ENCODE measurements at places on chromosomes 5 and 9.

DNA sequence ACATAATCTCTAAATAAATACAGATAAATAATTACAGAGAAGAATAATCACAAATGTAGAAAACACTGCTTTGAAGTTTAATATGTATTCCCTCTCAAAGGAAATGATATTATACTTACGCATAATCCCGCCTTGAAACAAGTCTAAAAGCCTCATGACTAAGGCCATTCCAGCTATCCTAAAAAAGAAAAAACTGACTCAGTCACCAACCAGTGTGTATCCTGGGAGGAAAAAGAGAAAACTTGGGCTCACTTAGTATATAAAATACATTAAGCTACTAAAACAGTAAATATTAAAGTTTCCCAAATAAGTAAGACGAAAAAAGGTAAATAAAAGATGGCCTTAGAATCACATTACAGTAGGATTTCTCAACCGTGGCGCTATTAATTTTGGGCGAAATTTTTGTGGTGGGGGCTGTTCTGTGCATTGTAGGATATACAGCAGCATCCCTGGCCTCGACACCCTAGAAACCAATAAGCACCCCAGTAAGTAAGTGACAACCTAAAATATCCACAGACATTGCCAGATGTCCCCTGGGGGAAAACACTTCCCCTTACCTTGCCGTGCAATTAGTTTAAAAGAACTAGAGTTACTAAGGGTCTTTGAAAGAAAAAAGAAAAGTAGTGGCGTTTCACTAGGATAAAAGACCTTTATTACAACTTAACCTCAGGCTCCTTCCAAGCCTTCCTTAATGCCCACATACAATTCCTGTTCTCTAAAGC is 1.1 kb downstream of the HSPA9 start:
- DNase-seq: no peak

DNA sequence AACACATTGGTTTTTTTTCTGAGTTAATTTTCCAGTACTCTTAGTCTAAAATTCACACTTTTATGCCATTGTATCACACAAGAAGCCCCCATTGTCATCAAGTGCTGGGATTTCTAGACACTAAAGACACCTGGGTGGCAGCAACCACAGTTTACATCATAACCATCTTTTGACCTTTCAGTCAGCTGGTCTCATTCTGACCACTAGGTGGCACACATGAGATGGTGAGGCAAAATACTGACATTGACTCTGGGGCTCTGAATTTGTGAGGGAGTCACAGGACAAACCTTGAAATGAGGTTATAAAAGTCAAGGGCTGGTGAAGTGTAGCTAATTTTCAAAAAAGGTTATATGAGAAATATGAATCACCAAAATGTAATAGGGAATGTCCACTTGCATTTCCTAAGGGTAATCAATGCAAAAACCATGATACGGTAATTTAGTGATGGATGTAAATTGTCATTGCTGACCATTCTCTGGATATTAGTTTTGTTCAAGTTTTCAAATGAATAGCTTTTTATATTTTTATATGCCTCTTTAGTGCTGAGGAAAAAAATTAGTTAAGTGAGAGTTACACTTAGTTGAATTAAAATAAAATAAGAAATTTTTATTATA is 229.4 kb downstream of the DMAC1 start:
- no peak for DNase-seq

GRCh38 chr5:38048400-38048799 is 208.6 kb upstream of the GDNF start:
- no peak for DNase-seq

GRCh38 chr9:115232181-115232774 is 114.3 kb upstream of the TNC start:
- no peak for DNase-seq

DNA sequence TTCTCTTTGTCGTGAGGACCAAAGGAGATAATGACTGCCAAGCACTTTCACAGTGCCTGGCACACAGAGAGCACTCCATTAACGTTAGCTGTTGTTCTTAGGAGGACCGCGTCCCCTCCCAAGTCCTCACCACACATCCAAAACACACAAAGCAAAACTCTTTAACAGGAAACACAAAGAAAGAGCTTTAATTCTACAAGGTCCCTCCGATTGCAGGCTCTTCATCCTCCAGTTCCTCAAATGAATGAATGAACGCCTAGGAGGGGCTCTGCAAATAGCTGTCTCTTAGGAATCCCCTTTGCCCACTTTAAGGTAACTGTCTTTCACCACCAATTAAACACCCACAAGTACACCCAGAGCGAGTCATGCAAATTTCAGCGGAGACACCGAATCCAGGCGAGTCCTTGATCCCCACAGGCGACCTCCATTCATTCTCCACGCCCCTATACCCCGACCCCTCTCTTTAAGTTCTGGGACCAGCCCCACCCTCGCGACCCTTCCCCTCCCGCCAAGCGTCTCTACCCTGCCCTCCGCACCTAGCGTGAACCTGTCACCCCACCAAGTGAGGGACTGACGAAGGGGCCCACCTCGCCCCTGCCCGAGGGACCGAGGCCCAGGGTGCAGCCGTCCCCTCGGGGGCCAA is 644 bp downstream of the TSC1 start:
- DNase-seq: no peak

DNA sequence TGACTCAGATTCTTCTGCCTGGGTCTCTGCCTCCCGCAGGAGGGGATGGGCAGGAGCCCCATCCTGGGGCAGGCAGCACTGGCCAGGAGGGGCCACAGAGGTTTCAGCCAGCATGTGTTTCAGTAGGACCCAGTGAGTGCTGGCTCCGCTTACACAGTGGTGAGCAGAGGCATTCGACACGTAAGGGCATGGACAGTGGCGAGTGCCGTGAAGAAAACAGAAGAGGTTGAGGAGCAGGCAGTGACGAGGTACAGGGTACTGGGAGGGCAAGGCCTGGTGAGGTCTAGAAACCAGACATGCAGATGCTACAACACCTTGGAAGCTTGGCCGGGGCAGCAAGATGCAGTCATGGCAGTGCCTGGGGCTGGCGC is 41.5 kb downstream of the CACNA1B start:
- no peak for DNase-seq

DNA sequence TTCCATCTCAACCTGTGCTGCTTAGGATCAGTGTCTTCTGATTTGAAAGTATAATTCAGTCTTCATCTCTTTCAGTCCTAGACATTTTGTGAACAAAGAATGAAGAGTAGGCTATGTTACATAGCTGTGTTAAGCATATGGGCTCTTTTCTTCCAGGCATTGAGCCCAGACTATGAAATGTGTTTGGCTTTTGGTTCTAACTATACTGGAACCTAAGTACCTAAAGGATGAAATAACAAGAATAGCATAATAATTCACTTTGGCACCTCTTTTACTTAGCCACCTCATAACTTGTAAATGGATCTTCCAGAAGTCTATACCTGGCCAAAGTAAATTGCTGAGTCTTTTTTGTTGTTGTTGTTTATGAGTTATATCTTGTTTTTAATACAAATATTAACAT is 71.4 kb downstream of the SLF1 start:
- peak; percentile 35 for DNase-seq
